Left ventricle myocardium inferior (tissue), 1 donor: ENCODE measurements at places on chromosomes 12 and 14. TPM values are rescaled to one million over a fixed set of nuclear protein-coding genes. Genes with fewer than 3 reads are reported as not detected.

The RPL10L gene
- total RNA-seq, result not detected

DNA sequence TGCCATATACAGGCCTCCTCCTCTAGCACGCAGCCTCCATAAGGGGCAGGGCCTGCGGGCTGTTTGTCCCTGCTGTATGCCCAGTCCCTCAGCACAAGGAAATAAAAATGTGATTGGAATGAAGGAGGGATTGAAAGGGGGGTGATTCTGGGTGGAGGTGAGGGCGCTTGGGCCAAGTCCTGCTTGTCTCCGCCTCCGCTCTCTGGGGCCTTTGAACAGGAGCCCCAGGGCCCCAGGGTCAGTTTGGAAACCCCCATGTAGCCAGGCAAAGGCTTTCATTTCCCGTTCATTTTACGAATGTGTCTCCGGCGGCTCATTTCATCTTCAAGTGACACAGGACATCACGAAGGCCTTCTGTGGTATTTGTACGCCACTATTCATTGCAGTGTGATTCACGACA is 4.5 kb upstream of the CACNA2D4 start:
- peaks cover 32% of the 10 kb centered on the region for H3K27me3 ChIP-seq
- H3K4me3 ChIP-seq, result no peak overlapping the region
- no peak for DNase-seq
- no peak overlapping the region for H3K27ac ChIP-seq
- peaks cover 37% of the 10 kb centered on the region for H3K4me1 ChIP-seq

- no peaks in the 10 kb centered on the region for H3K36me3 ChIP-seq
- H3K27me3 ChIP-seq, result no peaks in the 10 kb centered on the region
- peaks cover 5% of the 10 kb centered on the region for H3K4me1 ChIP-seq
- no peak for DNase-seq
- H3K27ac ChIP-seq, result no peak overlapping the region
These were observed 23.6 kb upstream of the KCNH3 start for GRCh38 chr12:49515266-49515665.

The ASCL1 gene
- not detected for total RNA-seq

- H3K27ac ChIP-seq, result no peak overlapping the region
- no peak for DNase-seq
- H3K36me3 ChIP-seq, result peaks cover 70% of the 10 kb centered on the region
- peaks cover 39% of the 10 kb centered on the region for H3K4me1 ChIP-seq
These were observed 195.7 kb downstream of the ANO6 start for GRCh38 chr12:45411626-45412025.

The OTUB2 gene
- 0.27 TPM for total RNA-seq

The MFAP5 gene
- total RNA-seq, result 55.8 TPM

- no peak overlapping the region for H3K27ac ChIP-seq
- no peaks in the 10 kb centered on the region for H3K27me3 ChIP-seq
- no peak for DNase-seq
- H3K4me1 ChIP-seq, result peaks cover 4% of the 10 kb centered on the region
These were observed 46.7 kb downstream of the KICS2 start for GRCh38 chr12:64175254-64175945.
